ENCODE measurements at places on chromosomes 13 and 19.

DNA sequence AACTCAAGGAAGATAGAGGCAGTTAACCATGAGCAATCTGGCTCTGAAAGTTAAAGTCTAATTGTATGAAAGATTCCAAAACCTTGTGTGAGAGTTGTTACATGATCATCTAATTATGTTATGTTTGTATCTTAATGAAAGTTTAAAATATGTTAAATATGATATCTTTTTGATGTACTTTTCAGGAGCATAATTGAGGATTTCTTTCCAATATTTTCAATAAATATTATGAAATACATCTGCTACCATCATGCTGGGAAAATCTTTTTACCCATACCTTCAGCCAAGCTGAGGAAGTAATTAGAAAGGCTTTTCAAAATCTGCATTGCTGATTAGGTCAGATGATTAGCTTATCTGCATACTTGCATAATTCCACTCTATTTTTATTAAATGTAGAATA, 318.4 kb downstream of the KLF12 start:
- DNase-seq, result no peak

GRCh38 chr13:25292301-25292700, 5.0 kb upstream of the MTMR6 start:
- no peak for DNase-seq

DNA sequence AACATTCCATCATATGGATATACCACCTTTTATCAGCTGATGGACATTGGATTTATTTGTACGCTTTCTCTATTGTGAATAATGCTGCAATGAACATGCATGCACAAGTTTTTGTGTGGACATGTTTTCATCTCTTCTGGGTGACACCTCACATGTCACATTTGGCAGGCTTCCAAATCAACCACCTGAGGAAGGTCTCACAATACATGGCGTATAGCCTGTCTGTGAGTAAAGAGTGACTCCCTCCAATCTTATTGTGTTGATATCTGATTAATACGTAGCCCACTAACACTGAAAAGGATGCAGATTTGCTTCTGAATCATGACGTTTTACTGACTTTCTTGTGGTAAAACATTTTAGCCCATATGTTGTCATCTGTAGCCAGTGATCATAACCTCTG, 61.1 kb downstream of the SLC15A1 start:
- no peak for DNase-seq

- no peak for DNase-seq
Observed at GRCh38 chr13:52085421-52085820, 43.5 kb downstream of the NEK5 start.

- no peak for DNase-seq
Observed at GRCh38 chr13:92574499-92574898, 652.1 kb upstream of the GPC6 start.

DNA sequence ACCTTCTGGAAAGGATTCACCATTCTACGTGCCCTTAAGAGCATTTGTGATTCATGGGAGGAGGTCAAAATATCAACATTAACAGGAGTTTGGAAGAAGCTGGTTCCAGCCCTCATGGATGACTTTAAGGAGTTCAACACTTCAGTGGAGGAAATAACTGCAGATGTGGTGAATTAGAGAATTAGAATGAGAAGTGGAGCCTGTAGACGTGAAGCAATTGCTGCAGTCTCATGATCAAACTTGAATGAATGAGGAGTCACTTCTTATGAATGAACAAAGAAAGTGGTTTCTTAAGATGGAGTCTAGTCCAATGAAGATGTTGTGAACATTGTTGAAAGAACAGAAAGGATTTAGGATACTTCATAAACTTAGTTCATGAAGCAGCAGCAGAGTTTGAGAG, 129.1 kb downstream of the TNFRSF19 start:
- DNase-seq, result no peak

- DNase-seq, result no peak
Observed at GRCh38 chr19:55563261-55563690, 17.4 kb downstream of the ZNF579 start.

GRCh38 chr13:106911627-106912026, 343.7 kb upstream of the ARGLU1 start:
- DNase-seq, result no peak

GRCh38 chr13:99724633-99725517, 223.6 kb downstream of the TM9SF2 start:
- DNase-seq, result no peak

GRCh38 chr19:5078666-5079065, 109.8 kb downstream of the KDM4B start:
- no peak for DNase-seq

DNA sequence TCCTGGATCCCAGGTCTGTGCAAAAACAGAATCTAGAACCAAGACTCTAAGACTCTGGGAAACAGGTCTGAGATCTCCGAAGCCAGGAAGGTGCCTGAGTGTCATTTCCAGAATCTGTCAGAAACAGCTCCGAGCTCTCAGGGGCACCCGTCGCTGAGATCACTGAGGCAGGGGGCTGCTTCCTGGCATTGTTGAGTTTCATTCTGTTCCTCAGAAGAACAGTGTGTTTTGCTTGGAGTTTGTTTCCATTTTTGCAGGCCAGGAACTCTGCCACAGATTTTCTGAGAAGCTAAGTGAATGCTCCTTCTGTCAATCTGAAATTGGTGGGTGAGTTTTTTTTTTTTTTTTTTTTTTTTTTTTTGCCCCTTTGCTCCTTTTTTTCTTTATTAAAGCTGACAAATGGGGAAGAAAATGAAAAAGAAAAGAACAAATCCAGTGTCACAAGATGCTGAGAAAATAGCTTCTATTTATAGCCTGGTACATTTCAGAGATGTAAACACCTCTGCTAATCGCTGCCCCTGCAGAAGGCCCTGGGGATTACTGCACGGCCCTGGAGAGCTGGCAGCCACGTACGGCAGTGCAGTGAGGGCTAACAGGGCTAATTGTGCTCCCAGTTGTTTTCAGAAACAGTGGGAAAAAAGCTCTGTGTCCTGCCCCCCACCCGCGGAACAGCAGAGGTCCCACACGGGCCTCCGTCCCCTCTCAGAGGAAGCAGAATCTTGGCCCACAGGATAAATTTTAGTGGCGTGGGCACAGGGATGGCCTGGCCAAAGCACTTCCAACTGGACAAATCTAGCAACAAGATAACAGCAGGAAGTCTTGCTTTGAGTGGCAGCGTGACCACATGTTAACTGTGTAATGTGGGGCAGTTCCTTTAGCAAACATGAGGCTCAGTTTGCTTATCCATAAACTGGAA, 237.6 kb upstream of the IRS2 start:
- no peak for DNase-seq

DNA sequence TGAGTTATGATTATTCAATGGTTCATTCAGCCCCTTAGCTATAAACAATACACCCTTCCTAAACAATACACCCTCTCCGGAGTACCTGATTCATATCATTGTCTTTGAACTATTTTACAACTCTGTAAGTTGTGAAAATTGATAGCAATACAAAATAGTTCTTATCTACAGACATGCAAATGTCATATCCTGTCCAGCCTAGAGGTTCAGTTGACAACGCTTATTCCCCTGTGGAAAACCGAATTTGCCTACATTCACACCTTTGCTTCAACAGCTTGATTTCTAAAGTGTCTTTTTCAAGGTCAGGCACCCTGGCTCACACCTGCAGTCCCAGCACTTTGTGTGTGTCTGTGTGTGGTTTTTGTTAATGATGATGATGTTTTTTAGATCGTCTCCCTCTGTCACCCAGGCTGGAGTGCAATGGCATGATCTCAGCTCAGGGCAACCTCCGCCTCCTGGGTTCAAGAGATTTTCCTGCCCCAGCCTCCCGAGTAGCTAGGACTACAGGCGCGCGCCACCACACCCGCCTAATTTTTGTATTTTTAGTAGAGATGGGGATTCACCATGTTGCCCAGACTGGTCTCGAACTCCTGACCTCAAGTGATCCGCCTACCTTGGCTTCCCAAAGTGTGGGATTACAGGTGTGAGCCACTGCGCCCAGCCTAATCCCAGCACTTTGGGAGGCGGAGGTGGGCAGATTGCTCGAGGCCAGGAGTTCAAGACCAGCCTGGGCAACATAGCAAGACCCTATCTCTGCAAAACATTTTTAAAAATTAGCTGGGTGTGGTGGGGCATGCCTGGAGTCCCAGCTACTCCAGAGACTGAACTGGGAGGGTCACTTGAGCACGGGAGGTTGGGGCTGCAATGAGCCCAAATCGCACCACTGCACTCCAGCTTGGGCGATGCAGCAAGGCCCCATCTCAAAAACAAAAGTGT, 9.6 kb downstream of the C19orf53 start:
- DNase-seq, result no peak

DNA sequence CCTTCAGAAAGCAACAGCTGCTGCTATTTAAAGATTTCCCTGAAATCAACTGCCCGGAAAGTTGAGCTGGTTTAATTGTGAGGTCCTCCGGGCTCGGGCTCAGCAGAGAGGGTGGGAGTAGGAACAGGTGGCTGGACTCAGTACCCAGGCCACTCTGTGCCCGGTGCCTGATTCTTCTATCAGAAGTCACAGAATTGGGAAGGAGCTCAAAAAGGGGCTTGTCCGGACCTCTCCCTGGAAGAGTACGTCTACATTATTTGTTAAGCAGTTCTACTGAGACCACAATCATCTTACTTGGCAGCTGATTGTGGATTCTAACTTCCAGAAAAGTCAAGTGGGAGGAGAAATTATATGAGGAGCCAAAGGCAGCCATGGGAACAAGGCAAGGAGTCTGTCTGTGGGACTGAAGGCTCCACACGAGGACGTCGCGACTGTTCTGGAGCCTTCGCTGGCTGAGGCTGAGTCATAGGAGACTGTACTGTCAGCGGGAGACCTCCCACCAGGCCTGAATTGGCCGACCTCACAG, 91.7 kb upstream of the ANKRD10 start:
- DNase-seq, result no peak

DNA sequence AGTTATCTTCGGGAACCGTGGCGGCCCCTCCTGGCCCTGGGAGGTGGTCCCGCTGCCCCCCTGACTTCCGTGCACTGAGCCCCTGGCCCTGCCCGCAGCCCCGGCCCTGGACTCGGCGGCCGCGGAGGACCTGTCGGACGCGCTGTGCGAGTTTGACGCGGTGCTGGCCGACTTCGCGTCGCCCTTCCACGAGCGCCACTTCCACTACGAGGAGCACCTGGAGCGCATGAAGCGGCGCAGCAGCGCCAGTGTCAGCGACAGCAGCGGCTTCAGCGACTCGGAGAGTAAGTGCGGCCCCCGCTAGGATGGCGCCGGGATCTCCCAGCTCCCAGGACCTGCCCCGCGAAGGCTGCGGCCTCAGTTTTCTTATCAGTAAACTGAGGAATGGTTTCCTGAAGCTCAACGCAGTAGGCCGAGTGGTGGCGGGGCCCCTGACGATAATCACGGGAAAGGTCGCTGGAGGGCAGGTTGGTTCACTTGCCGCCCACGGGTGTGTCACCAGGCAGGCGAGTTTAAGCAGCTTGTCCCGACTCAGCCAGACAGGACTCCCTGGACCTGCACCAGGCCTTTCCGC, 924 bp downstream of the RGCC start:
- DNase-seq, result peak; percentile 36

DNA sequence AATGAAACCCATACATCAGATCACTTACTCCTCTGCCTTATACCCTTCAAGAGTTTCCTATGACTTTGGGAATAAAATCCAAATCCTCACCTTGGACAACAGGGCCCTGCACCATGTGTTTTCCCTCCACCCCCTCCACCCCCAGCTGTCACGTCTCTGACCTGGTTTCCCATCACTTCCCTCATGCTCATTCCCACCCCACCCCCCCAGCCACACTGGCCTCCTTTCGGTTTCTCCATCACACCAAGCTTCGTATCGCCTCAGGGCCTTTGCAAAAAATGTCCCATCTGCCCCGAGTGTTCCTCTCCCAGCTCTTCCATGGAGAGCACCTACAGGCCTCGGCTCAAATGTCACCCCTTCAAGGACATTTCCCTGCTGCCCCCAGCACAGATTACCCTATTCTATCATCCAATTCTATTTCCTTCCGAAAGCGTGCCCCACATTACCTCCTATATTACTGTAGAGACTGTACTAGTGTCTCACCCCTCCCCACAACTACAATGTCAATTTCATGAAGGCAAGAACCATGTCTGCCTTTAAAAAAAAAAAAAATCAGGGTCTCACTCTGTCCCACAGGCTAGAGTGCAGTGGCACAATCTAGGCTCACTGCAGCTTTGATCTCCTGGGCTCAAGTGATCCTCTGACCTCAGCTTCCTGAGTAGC, 16.8 kb upstream of the FFAR2 start:
- DNase-seq, result no peak

DNA sequence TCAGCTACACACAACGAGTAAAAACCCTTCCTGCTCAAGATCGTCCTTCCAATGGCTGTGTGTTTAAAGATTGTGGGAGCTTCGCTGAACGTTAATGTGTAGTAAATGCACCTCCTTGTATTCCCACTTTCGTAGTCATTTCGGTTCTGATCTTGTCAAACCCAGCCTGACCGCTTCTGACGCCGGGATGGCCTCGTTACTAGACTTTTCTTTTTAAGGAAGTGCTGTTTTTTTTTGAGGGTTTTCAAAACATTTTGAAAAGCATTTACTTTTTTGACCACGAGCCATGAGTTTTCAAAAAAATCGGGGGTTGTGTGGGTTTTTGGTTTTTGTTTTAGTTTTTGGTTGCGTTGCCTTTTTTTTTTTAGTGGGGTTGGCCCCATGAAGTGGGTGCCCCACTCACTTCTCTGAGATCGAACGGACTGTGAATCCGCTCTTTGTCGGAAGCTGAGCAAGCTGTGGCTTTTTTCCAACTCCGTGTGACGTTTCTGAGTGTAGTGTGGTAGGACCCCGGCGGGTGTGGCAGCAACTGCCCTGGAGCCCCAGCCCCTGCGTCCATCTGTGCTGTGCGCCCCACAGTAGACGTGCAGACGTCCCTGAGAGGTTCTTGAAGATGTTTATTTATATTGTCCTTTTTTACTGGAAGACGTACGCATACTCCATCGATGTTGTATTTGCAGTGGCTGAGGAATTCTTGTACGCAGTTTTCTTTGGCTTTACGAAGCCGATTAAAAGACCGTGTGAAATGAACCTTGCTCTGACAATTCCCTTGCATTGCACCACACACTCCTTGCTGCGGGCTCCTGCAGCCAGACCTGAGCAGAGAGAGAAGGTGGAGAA, 2.7 kb upstream of the FAM174C start:
- DNase-seq, result no peak

GRCh38 chr13:100594731-100595130, 6.1 kb upstream of the GGACT start:
- no peak for DNase-seq

DNA sequence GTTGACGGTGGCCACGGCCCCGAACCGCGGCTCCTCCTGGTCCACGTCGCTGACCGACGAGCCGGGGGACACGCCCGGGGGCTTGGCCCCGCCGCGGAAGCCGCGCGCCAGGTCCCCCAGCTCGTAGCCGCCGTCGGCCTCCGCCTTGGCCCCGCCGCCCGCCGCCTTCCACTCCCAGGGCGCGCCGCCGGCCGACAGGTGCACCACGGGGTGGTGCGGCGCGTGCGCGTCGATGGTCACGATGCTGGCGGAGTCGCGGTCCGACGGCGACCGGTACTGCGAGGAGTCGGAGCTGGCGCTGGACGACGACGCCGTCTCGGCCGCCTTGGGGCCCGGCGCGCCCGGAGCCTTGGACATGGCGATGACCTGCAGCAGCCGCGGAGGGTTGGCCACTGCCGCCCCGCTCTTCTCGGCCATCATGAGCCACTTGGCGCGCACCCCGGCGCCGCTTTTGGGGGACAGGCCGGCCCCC, 9.0 kb downstream of the PLPPR3 start:
- no peak for DNase-seq

GRCh38 chr13:110841846-110842245, 73.0 kb downstream of the ANKRD10 start:
- no peak for DNase-seq

GRCh38 chr19:56969759-56970178, 129.2 kb upstream of the PEG3 start:
- no peak for DNase-seq

GRCh38 chr19:36046443-36047050, 7.5 kb downstream of the THAP8 start:
- no peak for DNase-seq

- peak; percentile 84 for DNase-seq
Observed at GRCh38 chr19:1076951-1077350, 10.0 kb downstream of the ARHGAP45 start.

All from stimulated activated CD8-positive, alpha-beta memory T cell treated with anti-CD3 and anti-CD28 coated beads, Interleukin-4, amount 100 ng/mL, for 24 hours (primary cell).